ENCODE measurements at places on chromosomes 2 and 18.

GRCh38 chr2:214593727-214594126, 182.9 kb downstream of the VWC2L start:
- DNase-seq, result no peak

DNA sequence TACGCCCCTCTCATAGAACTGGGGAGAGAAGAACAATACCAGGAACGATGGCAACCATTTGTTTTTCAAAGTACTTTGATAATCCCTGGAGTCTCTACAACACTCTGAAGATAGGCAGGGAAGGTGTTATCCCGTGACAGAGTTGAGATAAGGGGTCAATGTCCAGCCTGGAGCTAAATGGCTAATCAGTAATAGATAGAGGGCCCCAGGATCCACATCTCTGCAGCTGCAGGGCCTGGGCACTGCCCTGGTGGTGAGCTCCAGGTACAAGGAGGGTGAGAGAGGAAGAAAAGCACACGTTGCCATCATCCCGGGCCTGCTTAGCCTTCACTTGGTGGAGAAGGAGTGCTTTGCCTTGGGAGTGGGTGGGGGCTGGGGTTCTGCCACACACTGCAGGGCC, 260.6 kb downstream of the PRKCE start:
- no peak for DNase-seq

GRCh38 chr2:182826064-182826463, 40.4 kb downstream of the FRZB start:
- no peak for DNase-seq

DNA sequence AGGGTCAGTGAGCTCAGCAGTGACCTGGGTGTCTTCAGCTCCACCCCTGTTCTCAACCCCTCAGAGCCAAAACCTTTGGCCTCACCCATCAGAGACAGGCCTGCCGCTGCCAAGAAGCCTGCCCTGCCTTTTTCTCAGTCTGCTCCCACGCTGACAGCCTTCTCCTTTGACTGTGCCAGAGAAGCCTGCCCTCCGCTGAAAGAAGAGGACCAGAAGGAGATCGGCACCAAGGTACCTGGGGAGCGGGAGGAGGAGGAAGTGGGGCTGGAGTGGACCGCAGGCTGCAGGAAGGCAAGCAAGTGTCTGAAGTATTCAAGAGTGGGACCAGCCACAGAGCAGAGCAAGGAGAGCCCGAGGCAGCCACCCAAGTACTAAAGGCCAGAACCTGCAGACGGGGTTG, 33.2 kb downstream of the TOGARAM2 start:
- DNase-seq, result no peak

- no peak for DNase-seq
Measured at GRCh38 chr2:101305492-101306078, 2.9 kb downstream of the RNF149 start.

DNA sequence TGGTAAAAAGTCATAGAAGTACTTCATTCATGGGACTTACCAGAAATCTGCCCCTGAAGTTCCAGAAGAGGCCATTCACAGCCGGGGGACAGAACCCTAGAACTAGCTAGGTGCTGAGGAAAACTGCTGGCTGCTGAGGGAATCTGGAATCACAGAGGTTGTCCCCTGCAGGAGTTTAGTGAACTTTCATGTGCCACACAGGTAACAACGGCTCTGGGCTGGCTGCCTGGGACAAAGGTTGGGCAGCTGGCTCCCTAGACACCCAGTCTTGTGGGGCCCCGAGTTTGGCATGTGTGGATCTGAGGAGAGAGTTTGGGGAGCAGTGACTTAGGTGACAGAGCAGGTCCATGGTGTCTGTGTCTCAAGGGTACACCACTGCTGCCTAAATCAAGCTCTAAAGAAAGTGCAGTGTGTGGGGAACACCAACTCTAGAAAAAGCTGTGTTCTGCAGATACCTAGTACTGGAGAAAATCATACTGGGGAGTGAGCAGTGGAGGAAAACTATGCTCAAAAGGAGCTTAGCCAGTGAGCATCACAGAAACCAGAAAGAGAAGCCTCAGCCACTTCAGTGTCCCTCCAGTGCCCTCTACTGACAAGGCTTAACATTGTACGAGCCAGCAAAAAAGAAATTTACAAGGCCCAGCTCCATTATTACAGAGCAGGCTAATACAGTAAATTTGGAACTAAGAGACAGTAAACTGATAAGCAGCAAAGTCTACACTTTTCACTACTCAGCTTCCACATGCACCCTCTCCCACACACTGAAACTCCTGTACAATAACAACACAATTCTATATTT, 15.2 kb downstream of the GALNT3 start:
- no peak for DNase-seq

GRCh38 chr2:233446606-233447305, 92.5 kb downstream of the DGKD start:
- DNase-seq, result no peak

- no peak for DNase-seq
Measured at GRCh38 chr2:148794558-148794957, 80.5 kb upstream of the KIF5C start.

DNA sequence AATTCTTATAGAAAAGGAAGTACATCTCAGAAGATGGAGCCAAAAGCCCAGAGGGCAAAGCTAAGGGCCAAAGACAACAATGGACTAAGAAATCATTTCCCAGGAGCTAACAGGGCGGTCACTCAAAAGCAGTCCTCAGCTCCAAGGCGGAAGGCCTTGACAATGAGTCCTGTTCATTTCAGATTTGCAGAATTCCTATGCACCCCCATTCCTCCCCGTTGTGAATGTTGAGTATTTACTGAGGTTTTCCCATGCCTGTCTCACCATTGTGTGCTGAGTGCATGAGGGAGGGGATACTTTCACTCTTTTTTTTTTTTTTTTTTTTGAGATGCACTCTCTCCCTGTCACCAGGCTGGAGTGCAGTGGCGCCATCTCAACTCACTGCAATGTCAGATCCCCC, 18.8 kb upstream of the DTNB start:
- no peak for DNase-seq

DNA sequence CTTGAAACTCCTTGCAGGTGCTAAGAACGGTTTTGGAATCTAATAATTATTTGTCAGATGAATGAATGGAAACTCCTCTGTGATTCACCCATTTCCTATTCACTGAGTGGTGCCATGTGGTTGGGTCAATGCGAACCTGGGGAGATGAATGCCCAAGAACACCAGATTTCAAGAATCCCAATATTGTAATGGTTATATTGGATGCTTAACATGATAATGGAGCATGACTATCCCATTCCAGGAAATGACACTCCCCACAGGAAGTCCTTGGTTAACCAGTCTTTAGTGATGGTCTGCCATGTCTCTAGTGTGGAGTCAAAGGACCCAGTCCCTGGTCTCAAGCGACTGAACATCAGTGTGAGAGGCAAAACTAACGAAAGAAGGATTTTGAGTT, 67.9 kb upstream of the ST3GAL5 start:
- no peak for DNase-seq

DNA sequence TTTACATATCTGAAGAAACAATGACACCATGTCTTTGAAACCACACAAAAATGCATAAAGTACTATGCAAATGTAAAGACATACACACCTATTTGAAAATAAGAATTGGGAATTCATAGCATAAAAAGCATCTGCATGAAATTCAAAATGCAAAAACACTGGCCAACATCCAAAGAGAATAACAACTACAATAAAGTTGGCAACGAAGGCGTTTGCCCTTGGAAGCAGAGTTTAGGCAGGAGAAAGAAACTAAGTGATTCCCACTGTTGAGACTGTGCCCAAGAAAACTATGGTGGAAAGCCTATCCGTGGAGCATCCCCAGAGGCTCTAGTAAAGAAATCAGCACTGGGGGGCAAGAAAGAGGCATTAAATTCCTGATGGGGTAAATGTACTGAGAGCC, 292.8 kb downstream of the RIT2 start:
- no peak for DNase-seq

All from stimulated activated CD4-positive, alpha-beta T cell treated with anti-CD3 and anti-CD28 coated beads, Interleukin-15, amount 100 ng/mL, for 1 hour (primary cell).